ENCODE measurements at places on chromosomes 11 and 22.

- no peak for DNase-seq
These were observed 62.4 kb downstream of the SMCO4 start for GRCh38 chr11:93480756-93481155.

GRCh38 chr22:33707581-33707980 lies 212.7 kb downstream of the LARGE1 start:
- DNase-seq = no peak

DNA sequence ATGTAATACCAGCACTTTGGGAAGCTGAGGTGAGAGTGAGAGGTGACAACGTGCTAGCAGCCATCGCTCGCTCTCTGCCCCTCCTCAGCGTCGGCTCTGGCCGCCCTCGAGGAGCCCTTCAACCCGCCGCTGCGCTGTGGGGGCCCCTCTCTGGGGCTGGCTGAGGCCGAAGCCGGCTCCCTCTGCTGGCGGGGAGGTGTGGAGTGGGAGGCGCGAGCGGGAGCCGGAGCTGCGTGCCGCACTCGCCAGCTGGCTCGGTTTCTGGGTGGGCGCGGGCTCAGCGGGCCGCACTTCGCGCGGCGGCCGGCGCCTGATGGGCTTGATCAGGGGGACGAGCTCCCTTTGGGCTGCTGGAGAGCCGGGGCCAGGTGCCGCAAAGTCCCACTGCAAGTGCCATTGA lies 98.9 kb upstream of the UBASH3B start:
- DNase-seq = no peak

- no peak for DNase-seq
These were observed 43.1 kb downstream of the SVIP start for GRCh38 chr11:22786475-22786874.

GRCh38 chr11:66279092-66279734 lies 1.2 kb downstream of the CNIH2 start:
- DNase-seq = no peak

DNA sequence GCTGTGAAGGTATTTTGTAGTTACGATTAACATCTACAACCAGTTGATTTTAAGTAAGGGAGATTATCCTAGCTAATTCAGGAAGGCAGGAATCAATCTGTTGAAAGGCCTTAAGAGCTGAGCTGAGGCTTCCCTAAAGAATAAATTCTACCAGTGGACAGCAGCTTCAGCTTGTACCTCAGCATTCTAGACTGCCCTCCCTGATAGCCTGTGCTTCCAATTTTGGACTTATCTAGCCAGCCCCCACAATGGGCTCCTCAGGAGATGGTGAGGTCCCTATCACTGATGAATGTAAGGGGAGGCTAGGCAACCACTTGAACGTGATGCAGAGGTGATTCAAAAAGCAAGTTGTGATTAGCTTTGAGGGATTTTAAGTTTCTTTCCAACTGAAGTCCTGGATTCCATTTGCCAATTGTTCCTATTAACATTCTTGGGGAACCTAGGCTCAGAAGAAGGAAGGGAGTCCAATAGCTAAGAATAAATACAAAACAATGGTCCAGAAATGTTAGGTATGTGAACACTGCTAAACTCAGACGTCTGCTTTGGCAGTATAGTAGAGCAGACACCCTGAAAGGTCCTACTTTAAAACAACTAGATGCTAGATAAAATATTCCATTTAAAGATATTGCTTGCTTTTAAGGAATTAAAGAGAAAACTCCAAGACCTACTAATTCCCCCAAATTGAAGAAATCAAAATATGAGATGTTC lies 404.3 kb upstream of the TENM4 start:
- DNase-seq = no peak

- DNase-seq = no peak
These were observed 213.9 kb upstream of the ISX start for GRCh38 chr22:34851918-34852662.

- DNase-seq = no peak
These were observed 403.6 kb downstream of the MN1 start for GRCh38 chr22:27397954-27398342.

DNA sequence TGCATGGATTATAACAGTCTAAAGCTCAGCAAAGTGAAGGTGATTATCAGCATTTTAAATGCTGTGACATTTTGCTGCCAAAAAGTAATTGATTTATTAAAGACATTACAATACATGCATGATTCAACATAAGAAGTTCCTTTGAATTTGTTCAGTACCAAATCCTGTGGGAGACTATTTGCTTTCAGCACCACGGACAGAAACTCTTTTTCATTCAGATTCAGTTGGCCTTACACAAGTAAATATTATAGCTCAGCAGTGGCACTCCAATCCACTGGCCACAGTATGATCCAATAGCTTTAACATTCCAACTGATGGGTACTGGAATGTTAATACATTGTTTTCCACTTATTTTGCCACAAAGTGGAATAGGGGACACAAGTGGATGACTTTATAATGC lies 806.7 kb downstream of the NTM start:
- no peak for DNase-seq

GRCh38 chr11:2156416-2157182 lies 4.4 kb downstream of the INS start:
- DNase-seq = peak; percentile 48

DNA sequence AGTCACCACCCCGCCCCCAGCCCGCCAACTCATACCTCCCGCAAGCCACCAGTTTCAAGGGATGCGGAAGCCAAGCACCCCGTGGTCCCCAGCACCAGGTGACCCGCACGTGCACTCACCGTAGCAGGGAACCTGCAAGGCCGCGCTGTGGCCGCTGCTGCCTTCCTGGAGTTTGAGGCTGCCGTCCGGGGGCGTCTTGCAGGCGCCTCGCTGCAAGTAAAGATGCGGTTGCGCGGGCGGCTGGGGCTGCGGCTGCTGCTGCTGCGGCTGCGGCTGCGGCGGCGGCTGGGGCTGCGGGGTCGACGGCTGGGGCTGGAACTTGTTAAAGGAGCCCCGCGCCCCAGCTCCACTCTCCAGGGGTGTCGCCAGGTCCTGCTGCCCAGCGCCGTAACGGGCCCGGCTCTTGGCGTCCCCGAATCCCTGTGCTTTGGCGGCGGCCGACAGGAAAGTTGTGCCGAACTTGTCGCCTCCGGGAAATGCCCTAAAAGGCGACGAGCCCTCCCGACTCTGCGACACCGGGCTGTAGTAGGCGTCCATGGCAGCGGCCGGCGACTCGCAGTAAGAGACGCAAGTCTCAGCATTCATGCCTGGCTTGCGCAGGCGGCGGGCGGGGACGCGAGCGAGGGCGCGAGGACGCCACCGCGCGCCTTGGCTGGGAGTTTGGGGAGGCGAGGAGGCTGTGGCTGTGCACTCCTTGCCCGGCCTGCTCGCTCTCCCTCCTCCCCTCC lies at the start of gene ALX4:
Gene ALX4, minus strand, starts transcription at position 662 of the 728 bp plus-strand sequence. Its CDS starts 77 bp downstream, at position 585.
- no peak for DNase-seq

DNA sequence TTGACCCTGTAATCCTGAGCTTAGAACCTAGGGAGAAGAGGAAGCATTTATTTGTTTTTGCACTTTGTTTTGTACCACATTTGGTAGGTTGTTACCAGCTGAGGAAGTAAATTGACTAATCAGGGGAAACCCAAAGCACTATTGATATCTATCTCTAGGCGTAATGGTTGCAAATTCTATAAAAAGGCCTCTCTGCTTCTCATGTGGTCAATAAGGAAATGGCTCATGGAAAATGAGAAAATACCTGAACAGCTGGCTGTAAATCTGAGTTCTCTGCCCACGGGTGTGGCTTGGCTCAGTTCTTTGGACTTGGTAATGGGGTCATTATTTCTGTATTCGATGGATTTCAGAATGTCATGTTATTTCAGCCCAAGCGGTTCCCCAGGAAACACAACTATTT lies 42.4 kb downstream of the BARX2 start:
- no peak for DNase-seq

Measured in T-helper 9 cell (primary cell).